Endothelial cell (in vitro differentiated cells): ENCODE measurements at places on chromosomes 11 and 22. TPM values are rescaled to one million over a fixed set of nuclear protein-coding genes. Genes with fewer than 3 reads are reported as not detected.

- DNase-seq, result peak; percentile 59
Observed at GRCh38 chr11:11848891-11849746, 7.3 kb downstream of the USP47 start.

KRTAP5-10 gene
- 0.23 TPM for total RNA-seq

GRCh38 chr11:1473786-1474185 lies 12.8 kb downstream of the MOB2 start:
- DNase-seq, result no peak

CSRP3 gene
- not detected for total RNA-seq

LDHAL6A gene
- not detected for total RNA-seq
